ENCODE measurements at places on chromosomes 2 and 18.
A peak's percentile ranks its signal among the peaks of the same experiment; 100 is the strongest.

DNA sequence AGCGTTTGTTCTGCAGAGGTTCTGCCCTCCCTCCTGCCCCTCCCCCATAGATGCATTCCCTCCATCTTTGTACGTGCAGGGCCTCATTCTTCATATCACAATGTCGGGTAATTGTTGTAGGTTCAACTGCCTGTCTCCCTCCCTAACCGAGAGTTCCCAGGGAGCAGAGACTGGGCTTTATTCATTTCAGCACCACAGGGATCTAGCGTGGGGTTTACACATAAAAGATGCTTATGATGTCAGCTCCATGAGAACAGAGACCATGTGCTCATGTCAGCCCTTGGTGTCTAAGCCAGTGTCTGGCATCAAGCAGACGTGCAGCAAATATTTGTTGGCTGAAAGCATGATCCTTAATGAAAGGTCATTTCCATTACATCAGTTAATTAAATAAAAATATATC, 298.9 kb upstream of the TRIB2 start:
- no peak for DNase-seq

- no peak for DNase-seq
These were observed 65.9 kb upstream of the ACTR3 start for GRCh38 chr2:113823716-113824595.

DNA sequence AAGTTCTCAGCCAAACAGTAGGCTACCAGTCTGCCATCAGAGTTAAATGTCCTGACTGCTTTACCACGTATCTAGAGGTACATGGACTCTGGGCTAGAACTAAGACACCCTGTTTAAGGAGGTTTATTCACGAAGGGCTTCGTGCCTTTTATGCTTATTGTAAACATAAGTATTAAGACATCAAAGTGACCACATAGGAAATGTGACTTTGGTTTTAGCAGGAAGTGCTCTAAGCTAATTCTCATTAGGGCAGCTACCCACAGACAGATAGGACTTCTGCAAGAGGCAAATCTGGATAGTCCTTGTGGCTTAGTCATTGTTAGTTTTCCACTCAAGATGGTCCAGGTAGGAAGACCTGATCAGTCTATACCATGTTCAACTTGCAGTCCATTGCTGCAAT, 233.3 kb upstream of the MGAT5 start:
- DNase-seq, result no peak

DNA sequence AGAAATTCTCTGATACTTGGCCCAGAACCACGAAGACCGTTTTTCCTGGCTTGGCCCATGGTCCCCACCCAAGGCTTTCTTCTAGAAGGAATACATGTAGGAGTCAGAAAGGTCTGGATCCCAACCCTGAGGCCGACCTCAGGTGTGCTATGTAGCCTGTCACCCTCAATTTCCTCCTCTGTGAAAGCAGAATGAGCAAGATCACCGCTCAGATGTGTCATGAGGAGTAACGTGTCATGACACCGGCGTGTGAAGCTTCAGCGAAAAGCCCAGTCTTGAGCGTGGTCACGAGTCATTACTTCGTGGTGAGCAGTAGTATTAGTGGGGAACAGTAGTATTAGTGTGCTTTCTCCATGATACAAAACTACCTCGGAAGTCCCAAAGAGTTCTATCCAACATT, 103.4 kb downstream of the ALPK2 start:
- DNase-seq, result peak; percentile 38

DNA sequence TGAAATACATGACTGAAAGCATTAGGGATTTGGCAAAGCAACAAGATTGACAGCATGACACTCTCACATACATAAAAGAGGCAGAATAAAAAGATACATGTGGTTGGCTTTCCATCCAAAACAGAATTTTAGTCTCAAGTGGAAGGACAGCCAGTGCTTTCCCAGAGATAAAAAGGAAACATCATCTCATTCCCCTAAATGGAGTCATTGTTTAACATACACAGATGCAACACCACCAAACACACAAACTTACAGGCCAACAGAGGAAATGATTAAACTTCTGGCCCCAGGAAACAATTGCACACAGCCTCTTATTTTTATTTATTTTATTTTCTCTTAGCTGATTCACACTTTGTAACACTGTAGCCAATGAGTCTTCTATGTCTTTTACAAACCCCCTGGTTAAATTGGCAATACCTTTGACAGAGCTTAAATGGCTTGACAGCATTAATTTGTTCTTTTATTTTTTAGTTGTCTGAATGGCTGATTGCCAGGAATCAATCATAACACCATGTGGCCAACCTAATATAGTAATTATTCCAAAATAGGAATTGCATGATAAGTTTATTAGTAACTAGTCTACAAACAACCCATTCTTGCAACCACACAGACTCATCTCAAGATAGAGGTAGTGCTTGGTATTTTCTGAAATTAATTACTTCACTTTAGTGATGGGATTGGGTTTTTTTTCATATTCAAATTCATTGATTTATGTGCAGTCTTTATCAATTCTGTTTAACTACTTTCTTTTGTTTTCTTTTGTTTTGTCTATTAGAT, 190.5 kb downstream of the RND3 start:
- DNase-seq, result no peak

DNA sequence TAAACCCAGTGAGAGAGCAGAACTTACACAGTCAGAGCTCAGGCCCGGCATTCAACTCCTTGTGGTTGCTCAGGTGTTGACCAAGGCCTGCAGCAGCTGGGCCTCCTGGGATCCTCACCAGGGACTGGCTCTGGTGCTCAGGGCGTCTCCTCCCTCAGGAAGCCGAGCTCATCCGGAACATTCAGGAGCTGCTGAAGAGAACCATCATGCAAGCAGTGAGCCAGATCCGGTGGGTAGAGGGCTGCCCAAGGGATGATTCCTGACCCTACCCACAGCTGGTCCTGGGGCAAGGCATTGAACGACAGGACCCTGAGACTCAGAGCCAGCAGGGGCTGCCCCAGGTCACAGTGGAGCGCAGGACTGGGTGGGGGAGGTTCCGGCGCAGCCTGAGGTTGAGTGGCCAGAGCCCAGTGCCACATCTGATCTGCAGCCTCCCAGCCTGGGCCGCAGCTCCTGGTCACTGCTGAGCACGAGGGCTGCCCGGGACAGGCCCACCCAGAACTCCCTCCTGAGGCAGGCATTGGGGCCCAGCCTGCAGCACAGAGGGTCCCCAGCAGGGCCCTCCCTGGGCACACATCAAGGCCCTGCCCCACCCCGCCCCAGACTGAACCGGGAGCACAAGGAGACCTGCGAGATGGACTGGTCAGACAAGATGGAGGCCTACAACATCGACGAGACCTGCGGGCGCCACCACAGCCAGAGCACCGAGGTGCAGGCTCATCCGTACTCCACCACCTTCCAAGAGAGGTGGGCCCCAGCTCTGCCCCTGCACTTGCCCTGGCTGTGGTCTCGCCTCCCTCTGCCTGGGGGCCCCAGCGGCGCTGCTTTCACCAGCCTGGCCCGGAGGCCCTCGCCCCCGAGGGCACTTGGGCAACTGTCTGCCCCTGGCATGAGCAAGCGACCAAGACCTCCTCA, 2.4 kb downstream of the TEKT4 start:
- no peak for DNase-seq

GRCh38 chr2:289362-290089, 1.6 kb upstream of the ALKAL2 start:
- DNase-seq, result no peak

Data from stimulated activated CD4-positive, alpha-beta T cell treated with anti-CD3 and anti-CD28 coated beads, Interleukin-2, amount 100 ng/mL, for 48 hours (primary cell).